ENCODE measurements at places on chromosomes 3 and 15.

- DNase-seq = no peak
These were observed at the start of gene HTR3C for GRCh38 chr3:184052767-184053166. TSS of gene HTR3C (plus strand) at chr3:184053047. CDS start at chr3:184053081, 34 bp downstream.

DNA sequence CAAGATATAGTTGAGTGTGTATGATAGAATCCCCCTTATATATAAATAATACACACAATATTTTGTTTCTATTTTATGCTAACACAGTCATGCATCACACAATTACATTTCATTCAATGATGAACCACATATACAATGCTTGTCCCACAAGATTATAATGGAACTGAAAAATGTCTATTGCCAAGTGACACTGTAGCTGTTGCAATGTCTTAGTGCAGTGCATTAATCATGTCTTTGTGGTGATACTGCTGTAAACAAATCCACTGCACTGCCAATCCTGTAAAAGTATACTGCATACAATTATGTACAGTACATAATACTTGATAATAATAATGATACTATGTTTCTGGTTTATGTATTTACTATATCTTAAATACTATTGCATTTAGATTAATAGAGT lies 512.1 kb upstream of the CNTN3 start:
- no peak for DNase-seq

GRCh38 chr3:48727511-48727910 lies 10.5 kb upstream of the IP6K2 start:
- no peak for DNase-seq

DNA sequence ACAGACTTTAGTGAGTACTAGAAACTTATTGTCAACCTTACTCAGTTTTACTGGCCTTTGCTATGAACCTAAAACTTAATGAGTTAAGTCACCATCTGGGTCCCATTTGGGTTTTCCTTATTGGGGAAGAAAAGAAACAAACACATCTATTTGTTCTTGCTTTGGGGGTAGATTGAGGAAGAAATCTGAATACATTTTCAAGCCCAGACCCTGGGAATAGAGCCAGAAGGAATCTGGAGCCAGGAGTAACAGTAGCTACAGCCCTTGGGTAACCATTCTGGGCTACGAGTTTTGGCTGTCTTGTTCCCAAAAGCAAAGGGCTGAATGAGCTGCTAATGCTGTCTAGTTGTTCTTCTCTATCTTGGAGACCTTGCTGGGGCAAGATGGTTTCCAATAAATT lies 16.5 kb downstream of the SLC12A1 start:
- DNase-seq = no peak

DNA sequence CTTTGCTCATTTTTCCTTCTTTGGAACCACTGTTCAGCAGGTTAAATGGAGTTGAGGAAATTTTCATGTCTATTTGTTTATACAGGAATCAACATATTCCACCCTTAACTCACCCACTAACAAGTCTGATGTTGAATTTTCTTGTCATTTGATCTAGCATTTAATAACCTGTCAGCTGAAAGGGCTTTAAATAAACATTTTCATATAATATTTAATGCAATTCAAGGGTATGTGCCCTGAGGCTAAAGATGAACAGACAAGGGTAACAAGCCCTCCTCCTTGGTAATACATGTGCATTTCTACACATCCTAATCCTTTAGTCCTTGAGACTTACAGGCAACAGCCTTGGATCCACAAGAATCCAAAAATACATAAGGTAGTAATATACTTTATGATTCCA lies 435.0 kb upstream of the NR2F2 start:
- no peak for DNase-seq

GRCh38 chr3:160084998-160085397 lies 96.4 kb downstream of the IL12A start:
- DNase-seq = no peak

DNA sequence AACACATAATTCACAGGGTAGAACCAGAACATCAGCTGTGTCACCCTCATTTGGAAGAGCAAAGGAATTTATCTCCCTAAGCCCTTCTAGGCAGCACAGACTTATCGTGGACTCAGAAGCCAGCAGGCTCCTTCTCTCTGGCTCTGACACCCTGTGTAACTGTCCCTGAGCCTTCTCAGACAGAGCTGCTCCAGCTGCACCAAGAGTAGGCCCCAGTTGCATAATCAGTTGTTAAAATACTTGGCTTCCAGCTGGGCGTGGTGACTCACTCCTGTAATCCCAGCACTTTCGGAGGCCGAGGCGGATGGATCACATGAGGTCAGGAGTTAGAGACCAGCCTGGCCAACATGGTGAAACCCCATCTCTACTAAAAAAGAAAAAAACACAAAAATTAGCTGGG lies 49.4 kb upstream of the ACVR2B start:
- DNase-seq = no peak

DNA sequence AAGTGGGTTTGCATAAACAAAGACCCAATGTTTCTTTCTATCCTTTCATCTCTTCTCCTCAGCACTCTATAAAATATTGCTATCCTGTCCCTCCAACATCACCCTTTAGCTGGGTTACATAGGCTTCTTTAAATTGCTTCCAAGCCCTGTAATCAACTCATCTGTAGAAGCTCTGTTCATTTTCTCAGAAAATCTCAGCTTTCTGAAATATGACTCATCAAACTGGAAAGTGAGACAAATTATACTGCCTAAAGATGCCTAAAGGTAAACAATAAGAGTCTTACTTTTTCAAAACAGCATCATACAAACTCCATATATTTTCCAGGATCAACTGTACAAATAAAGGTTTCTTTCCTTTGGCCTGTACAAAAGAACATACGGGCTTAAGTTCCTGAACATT lies 33.8 kb downstream of the EFL1 start:
- no peak for DNase-seq

- DNase-seq = no peak
These were observed 41.5 kb upstream of the CFAP161 start for GRCh38 chr15:81092559-81092902.

GRCh38 chr3:61896251-61896650 lies 334.9 kb downstream of the PTPRG start:
- DNase-seq = no peak

DNA sequence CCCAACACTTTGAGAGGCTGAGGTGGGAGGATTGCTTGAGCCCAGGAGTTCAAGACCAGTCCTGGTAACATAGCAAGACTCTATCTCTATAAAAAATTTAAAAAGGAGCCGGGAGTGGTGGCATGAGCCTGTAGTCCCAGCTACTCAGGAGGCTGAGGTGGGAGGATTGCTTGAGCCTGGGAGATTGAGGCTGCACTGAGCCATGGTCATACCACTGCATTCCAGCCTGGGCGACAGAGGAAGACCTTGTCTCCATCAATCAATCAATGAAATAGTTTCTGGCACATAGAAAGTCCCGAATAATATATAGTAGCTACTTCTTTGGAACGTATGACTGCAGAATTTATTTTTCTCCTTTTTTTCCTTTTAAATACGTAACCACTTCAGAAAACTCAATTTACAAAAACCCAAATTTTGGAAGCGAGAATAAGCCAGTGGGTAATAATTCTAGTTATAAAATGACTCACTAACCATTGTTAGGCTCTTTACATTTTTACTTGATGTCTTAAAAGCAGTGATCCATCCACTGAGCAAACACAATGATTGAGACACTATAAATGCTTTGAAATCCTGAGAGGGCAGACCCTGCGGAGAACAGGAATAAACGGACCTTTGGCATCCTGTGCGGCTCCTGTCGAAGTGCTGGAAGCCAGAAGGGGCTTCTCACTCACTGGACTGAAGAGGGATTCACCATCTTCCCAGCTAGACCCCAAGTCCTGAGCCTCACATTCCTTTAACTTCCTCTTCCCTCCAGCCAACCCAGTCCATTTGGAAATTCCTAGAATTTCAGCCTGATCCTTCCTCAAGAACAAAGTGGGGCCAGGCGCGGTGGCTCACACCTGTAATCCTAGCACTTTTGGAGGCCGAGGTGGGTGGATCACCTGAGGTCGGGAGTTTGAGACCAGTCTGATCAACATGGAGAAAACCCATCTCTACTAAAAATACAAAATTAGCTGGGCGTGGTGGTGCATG lies 68.4 kb upstream of the MFGE8 start:
- no peak for DNase-seq

- DNase-seq = no peak
These were observed 87.5 kb downstream of the LRRFIP2 start for GRCh38 chr3:37086918-37087317.

GRCh38 chr3:28151608-28152228 lies 89.7 kb upstream of the CMC1 start:
- no peak for DNase-seq

DNA sequence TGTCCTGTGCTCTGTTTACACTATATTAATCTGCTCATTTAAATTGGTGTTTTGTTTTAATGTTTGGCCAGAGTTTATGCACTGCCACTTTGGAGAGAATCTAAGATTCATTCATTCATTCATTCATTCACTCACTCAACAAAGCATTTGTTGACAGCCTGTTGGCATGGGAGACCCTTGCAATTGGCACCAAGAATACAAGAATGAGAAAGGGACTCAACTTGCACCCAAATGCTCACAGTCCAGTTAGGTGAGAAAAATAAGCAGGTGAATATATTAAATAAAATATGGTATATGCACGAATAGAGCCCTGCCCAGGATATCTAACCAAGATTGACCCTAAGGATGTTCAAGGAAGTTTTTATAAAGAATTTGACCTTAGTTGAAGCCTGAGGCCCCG lies 80.4 kb downstream of the TGFBR2 start:
- DNase-seq = no peak

GRCh38 chr3:143881095-143881494 lies 32.8 kb upstream of the SLC9A9 start:
- DNase-seq = no peak

- no peak for DNase-seq
These were observed 386.9 kb upstream of the CNTN3 start for GRCh38 chr3:75001330-75001729.

- no peak for DNase-seq
These were observed 281.6 kb downstream of the CNTN6 start for GRCh38 chr3:1374471-1374870.

GRCh38 chr15:40785814-40786213 lies 16.0 kb downstream of the C15orf62 start:
- DNase-seq = no peak

- no peak for DNase-seq
These were observed 12.5 kb upstream of the RPS27L start for GRCh38 chr15:63169788-63170187.

DNA sequence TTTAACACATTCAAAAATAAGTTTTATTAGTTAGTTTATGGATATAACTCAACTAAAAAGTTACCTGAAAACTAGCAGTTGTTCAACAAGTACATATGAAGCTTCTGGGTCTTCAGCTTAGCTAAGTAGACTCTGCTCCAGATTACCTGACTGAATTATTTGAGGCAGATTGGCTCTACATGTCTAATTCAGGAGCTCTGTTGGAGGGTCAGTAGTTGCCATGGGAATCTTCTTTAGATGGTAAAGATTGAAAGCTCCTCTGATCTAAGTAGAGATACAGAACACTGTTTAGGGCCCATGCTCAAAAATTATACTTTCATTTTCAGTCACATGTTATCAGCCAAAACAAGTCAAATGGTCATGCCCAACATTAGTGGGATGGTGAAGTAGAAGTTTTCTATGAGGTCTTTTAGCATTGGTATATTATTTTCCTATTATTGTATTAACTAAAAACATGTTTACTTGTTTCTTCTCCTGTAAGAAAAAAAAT lies 1476.9 kb downstream of the OTOL1 start:
- DNase-seq = no peak

GRCh38 chr3:127194601-127195187 lies 1.8 kb downstream of the PRR23E start:
- DNase-seq = no peak

DNA sequence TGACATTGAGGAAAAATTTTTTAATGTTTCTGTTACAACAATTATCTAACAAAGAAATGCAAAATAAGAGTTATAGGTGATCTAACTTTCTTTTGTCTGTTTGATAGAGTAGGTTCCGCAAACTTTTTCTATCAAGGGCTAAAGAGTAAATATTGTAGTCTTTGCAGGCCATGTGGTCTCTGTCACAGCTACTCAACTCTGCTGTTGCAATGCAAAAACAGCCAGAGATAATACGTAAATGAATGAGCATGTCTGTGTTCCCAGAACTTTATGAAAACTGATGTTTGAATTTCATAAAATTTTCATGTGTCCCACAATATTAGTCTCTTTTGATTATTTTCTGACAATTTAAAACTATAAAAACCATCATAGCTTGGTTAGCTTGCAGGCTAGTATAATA lies 73.3 kb downstream of the SLC24A1 start:
- no peak for DNase-seq

DNA sequence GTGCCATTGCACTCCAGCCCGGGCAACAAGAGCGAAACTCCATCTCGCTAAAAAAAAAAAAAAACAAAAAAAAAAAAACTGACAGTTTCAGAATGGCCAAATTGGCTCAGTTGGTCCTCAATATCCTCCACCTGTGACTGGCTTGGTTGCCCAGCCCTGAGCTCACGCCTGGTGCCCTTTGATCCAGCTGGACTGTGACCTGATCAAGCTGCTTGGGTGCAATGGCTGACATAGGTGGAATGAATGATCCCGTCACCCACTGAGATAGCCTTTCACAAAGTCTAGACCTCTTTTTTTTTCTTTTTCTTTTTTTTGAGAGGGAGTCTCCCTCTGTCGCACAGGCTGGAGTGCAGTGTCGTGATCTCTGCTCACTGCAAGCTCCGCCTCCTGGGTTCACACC lies 254.6 kb downstream of the FOXP1 start:
- DNase-seq = no peak

- DNase-seq = peak; percentile 44
These were observed at the start of gene BCL2A1 for GRCh38 chr15:79970624-79971434. TSS of gene BCL2A1 (minus strand) at chr15:79971196. CDS start at chr15:79971119, 77 bp downstream.

DNA sequence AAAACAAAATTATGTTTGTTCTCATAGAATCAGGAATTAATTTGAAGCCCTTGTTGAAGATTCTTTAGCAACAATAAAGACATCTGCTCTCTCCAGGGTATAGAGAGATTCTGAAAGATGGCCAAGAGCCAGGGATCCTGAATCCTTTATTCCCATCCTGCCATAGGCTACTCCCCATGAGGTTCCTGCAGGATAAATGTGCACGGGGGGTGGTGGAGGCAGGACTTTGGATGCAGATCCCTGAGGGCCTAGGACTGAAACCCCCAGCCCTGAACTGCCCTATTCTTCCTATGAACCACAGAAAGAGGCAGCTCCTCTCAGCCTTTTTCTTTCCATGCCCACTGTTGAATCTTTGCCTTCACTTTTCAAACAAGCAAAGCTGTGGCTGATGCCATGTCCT lies 17.1 kb downstream of the TMEM108 start:
- no peak for DNase-seq

DNA sequence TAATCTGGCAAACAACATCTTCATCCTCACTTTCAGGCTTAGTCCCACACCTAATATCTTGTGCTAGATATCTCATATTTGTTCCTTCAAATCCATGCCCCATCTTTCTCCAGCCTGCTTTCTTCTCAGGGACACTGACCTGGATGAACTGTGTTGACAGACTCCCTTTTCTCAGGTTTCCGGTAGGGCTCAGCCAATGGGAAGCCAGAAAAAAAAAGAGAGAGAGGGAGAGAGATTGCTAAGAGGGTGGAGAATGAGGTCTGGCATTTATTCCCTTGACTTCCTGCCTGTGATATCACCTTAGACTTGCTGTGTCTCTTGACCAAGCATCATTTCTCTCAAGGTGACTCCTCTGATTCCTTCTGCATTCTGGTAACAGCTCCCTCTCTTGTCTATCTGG lies 145.6 kb upstream of the ABI3BP start:
- no peak for DNase-seq

Data from effector CD4-positive, alpha-beta T cell (primary cell).